ENCODE measurements at places on chromosomes 1 and 21.

- no peak for DNase-seq
These were observed 23.6 kb downstream of the RAP1GAP start for GRCh38 chr1:21645550-21645949.

- no peak for DNase-seq
These were observed 69.1 kb downstream of the OLIG1 start for GRCh38 chr21:33139084-33139483.

DNA sequence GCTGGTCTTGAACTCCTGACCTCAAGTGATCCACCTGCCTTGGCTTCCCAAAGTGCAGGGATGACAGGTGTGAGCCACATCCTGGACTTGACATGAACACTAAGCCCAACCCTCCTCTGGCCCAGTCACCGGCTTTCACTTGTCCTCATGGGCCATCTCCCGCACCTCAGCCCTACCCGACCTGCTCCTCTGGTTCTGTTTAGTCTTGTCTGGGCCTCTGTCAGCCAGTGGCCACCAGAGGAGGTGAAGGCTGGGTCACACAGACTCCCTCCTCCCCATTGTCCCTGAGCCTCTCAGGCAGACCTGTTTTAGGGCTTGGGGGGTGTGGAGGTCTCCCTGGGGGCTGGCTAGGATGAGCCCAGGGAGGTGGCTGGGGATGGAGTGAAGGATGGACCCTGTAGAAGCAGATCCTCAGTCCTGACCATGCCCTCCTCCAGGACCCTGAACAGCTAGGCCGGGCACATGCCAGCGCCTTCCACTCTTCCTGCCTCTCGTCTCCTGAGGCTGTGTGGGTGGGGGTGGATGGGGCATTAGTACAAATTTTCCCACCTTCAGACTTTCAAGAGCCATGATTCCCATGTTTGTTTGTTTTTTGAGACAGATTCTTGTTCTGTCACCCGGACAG is 26.1 kb upstream of the UMODL1 start:
- DNase-seq = no peak

DNA sequence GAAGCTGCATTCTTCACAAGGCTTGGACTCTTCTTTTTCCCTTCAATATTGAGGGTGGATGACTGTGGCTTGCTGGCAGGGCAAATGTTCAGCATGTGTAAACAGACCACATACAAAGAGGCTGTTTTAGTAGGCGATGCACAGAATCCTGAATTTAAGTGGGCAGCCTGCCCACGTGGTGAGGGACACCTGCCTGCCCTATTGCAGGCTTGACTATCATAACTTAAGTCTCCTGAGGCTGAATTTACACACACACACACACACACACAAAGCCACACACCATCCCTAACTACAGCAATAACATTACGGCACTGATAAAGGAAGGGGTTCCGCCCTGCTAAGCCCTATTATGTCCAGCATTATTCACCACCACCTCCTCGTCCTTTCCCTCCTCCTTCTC is 15.9 kb downstream of the SYT2 start:
- no peak for DNase-seq

GRCh38 chr1:98035602-98036002 is 114.8 kb upstream of the DPYD start:
- DNase-seq = no peak

GRCh38 chr1:232952514-232953499 is 2.4 kb downstream of the NTPCR start:
- no peak for DNase-seq

- DNase-seq = no peak
These were observed 207.4 kb downstream of the FGGY start for GRCh38 chr1:59504276-59504675.

- no peak for DNase-seq
These were observed 7.2 kb upstream of the GRIK3 start for GRCh38 chr1:37041483-37041882.

DNA sequence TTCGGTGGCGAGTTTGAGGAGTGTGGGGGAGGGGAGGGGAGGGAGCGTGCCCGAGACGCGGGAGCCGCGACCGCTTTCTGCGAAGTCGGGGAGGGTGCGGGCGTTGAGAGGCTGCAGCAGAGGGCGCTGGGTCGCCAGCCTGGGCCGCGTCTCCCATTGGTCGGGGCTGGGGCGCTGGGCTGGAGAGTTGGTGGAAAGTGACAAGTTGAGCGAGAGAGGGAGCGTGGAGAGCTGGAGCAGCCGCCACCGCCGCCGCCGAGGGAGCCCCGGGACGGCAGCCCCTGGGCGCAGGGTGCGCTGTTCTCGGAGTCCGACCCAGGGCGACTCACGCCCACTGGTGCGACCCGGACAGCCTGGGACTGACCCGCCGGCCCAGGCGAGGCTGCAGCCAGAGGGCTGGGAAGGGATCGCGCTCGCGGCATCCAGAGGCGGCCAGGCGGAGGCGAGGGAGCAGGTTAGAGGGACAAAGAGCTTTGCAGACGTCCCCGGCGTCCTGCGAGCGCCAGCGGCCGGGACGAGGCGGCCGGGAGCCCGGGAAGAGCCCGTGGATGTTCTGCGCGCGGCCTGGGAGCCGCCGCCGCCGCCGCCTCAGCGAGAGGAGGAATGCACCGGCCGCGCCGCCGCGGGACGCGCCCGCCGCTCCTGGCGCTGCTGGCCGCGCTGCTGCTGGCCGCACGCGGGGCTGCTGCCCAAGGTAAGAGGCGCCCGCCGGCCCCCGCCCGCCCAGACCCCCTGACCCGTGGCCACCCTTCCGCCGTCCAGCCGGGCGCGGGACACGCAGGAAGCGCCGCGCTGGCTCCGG is at the start of gene ROR1:
Gene ROR1, plus strand, starts transcription at position 203 of the 802 bp plus-strand sequence.
- DNase-seq = peak; percentile 88

- no peak for DNase-seq
These were observed 34.9 kb downstream of the ETS2 start for GRCh38 chr21:38840456-38841300.

GRCh38 chr1:41485605-41486004 is 1.1 kb upstream of the EDN2 start:
- no peak for DNase-seq

GRCh38 chr1:242870966-242871365 is 346.5 kb upstream of the PLD5 start:
- no peak for DNase-seq

- DNase-seq = no peak
These were observed 3.1 kb downstream of the C1orf162 start for GRCh38 chr1:111476761-111477309.

DNA sequence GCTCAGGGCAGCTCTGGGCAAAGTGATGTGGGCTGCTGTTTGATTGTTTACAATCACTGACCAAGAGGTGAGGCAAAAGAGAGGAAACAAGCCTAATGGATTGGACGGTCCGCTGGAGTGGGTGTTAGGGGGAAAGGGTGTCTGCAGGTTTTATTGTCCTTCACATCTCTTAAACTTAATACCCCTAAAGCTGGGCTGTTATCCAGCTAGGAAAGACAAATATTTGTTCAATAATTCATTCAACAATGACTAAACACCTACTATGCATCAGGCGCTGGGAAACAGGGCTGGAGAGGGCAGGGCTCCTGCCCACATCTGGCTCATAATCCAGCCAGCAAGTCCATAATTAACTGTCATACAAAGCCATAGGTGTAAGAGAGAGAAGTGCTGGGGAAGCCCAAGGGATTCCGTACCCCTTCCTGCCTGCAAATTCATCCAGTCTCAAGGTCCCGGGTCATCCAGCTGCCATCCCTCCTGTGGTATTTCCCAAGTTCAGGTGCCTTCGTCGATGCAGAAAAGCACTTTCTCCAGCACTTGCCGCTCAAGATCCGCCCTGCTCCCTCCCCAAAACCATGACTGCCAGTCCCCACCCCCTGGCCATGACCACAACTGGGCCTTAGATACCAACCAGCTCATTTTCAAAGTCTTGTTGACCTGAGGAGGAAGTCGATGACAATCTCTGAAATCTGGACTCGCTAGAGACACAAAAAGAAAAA is 10.7 kb downstream of the TMEM63A start:
- no peak for DNase-seq

DNA sequence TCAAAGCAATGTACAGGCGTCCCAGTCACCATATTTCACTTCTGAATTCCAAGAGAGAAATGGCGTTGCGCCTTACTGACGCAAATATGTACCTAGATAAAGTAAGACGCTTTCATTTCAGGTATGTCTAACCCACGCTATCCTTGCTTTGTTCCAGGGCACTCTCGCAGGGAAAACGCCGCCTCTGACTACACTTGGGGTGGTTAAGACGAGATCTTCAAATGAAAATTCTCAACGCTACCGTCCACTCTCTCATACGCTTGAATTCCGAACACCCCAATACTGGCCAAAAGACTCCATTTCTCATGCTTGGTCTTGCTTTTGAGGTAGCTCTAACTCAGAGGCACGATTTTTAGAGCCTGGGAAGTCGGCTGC is 736 bp upstream of the ZMPSTE24 start:
- DNase-seq = no peak

DNA sequence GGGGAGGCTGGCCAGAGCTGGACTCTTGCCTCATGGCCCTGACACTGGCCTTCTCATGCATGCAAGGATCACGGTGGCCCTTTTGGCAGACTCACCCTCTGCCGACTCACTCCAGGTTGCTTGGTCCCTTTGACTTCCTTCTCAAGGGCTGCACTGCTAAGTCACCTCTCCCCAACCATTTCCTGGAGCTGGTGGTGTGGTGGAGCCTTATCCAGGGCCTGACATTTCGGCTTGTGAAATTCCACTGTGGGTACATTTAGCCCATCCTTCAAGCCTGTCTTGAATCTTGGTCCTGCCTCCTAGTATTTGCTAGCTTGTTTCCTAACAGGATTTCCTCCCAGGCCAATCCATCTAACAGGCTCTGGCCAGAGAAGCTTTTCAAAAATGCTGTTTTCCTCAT is 52.6 kb upstream of the JUN start:
- DNase-seq = no peak

GRCh38 chr1:46003315-46003714 is 129.1 kb downstream of the PIK3R3 start:
- DNase-seq = no peak

DNA sequence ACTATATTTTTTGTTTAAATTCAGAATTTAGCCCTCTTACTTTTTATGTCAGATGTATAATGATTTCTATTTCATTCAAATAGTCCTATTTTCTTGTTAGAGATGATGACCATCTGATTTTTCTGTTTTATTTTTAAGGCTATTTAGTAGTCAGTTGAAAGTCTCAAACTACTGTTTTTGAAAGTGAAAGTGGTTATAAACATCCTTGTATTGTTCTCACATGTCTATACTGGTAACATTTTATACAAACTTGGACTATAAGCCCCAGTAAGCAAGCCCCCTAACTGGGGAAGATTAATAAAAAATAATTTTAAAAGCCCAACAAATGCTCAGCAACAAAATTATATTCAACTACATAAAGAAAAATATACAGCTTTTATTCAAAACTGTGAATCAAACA is 271.3 kb upstream of the RGS18 start:
- DNase-seq = no peak

DNA sequence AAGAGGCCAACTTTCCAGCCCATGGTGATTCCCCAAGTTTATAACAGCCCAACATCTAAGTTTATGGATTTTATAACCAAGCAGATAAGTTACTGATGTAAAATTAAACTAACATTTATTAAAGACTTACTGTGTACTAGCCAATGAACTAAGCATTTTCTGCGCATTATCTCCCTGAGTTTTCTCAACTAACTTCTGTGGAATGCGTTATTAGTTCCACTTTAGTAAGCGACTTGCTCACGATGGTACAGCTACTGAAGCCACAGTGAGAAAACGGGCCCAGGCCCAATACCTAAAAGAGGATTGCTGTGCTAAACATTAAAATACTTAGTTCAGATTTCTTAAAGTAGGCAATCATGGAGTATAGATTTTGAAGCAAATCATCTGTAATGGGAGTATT is 61.0 kb downstream of the ZBTB18 start:
- DNase-seq = no peak

DNA sequence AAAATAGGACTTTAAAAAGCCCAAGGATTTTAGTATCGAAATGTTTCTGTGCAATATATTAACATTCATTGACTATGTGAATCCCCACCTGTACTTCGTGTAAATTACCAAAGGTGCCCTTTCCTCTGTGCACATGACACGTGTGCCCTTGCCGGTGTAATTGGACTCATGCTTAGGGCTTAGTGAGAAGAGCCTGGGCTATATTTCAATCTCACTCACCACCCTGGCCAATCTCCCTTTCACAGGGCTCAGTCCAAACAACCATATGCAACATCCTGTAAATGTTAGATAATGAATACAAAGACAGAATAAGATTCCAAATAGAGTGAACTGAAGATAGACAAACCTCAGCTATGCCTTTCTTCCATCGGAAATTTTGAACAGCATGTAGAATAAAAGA is 564.3 kb downstream of the USP25 start:
- DNase-seq = no peak

GRCh38 chr1:204285436-204286305 is 71.9 kb upstream of the GOLT1A start:
- DNase-seq = no peak

DNA sequence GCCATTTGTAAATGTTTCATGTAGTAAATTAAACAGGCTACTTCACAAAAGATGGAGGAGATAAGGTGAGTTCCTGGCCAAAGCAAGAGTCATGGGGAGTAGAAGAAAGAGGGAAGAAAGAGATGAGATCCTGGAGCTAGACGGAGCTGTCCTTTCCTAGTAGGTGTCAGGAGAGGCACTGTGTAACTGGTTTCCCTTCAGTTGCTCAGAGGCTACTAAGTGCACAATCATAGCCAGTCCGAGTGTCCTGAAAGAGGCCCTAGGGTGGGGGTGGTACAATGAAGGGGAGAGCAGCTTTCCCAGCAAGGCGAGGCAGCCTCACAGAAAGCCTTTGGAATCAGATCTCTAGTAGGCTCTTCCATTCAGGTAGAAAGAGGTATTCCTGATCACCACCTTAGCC is 390.9 kb downstream of the KCNH1 start:
- DNase-seq = no peak

DNA sequence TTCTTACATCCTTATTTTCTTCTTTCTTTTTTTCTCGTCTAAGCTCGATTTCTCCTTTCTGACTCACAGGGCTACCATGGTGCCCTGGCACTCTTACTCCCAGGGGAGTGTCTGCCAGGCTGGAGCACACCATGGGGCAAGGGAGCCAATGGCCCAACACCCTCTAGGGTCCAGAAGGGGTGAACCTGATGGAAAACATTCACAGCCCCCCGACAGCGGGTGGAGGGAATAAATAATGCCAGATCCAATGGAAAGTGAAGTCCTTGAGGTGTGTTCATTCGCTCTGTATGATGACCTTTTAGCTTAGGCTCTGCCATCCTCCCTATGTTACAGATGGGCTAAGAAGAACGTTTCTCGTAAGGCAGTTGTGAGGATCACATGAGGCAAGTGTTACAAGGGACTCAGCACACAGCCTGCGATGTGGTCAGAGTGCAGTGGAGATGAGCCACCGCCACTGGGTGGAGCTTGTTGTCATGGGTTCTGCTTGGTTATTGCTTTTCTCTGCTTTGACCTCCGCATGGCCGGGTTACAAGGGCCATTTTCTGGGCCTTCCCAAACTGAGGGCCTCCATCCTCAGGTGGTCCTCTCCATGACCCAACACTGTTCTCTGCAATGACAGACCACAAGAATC is 3.5 kb upstream of the FCMR start:
- no peak for DNase-seq

Measured in midbrain (tissue), 1 donor.